ENCODE measurements at places on chromosomes 6 and 20.

GRCh38 chr6:156919814-156920369 lies 142.7 kb downstream of the ARID1B start:
- no peak for DNase-seq

GRCh38 chr20:4484379-4484997 lies 237.2 kb upstream of the PRND start:
- DNase-seq, result no peak

- DNase-seq, result no peak
Measured at GRCh38 chr6:69958978-69959377, 92.6 kb downstream of the COL19A1 start.

- DNase-seq, result no peak
Measured at GRCh38 chr20:4161401-4162251, 146.3 kb upstream of the RNF24 start.

- DNase-seq, result no peak
Measured at GRCh38 chr6:15739867-15740266, 77.0 kb upstream of the DTNBP1 start.

GRCh38 chr6:65075705-65076230 lies 631.3 kb downstream of the EYS start:
- DNase-seq, result no peak

DNA sequence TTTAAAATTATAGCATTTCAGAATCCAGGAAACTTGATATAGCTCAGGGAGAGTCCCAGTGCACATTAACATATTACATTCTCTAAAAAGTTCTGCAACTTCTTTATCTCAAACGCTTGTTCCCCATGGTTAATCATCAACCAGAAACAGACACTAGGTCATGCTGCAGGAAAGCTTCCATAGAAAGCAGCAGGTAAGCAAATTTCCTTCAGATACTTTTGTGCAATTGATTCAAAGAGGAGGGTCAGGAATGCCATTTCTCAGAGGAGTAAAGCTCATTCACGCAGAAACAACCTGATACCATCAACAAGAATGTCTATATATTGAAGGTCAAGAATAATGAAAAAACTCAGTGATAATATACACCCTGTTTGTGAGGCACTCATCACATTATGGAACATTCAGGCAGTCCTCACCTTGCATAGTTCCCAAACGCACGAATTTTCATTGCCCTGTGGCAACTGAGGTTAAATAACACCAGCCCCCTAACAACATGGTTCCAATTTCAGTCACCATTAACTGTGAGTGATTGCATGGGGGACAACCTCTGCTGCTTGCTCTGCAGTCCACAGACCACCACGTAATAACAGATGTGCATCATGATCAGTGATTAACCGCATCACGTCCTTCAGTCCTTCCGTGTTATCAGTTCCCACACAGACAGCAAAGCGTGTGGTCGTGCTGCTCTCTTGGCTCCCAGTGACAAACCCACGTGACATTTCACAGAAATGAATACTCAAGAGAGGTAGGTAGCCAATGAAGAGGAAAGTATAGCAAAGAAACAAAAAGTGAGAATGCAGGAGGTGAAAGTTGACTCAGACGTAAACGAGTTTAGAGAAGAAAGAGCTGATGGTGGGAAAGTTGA lies 95.7 kb downstream of the LY86 start:
- peak; percentile 24 for DNase-seq

GRCh38 chr6:43915986-43916923 lies 146.2 kb downstream of the VEGFA start:
- no peak for DNase-seq

DNA sequence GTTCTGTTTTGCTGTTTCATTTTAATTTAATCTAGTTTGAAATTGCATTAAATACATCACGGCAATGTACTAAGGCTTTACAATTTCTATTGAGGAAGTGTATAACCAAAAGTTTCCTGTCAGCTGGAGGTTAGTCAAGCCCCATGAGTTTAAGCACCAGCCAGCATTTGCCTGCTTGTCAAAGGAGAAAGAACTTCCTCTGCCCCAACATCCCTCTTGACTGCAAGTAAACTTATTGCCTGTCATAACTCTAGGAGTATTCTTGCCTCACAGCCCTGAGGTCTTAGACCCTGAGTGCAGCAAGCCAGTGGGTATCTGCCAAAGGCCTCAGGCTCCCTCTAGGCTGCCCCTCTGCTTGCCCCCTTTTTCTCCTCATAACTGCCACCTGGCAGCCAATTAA lies 106.7 kb upstream of the INSM1 start:
- no peak for DNase-seq

DNA sequence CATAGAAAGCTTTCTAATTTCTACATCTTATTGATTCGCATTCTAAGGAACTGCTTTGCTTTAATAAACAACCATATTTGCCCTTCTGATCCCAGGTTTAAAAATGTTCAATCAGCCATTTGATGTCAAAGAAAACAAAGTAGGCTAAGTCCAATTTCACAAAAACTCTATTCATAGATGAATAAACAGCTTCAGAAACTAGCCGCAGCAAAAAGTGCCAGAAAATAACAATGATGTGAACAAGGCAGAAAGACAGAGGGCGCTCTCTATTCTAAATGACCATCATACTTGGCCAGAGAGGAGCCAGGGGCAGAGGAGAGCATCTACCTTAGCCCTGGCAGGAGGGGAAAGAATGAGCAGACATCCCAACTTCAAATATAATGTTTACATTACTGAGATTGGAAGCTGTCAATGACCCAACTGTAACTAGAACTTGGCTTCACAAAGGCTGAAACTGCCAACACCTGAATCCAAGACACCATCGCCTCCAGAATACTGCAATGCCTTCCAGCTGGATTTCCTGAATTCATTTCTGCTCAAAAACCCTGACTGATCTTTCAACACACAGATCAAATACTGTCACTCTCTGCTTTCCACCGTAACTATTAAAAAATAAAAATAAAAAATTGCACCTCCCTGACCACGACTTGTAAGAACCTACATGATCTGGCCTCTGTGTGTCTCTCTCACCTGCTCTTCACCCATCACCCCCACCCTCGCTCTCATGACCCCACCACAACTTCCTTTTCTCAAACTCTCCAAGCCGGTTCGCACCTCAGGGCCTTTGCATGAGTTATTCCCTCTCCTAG lies 9.5 kb downstream of the CNKSR3 start:
- DNase-seq, result no peak

DNA sequence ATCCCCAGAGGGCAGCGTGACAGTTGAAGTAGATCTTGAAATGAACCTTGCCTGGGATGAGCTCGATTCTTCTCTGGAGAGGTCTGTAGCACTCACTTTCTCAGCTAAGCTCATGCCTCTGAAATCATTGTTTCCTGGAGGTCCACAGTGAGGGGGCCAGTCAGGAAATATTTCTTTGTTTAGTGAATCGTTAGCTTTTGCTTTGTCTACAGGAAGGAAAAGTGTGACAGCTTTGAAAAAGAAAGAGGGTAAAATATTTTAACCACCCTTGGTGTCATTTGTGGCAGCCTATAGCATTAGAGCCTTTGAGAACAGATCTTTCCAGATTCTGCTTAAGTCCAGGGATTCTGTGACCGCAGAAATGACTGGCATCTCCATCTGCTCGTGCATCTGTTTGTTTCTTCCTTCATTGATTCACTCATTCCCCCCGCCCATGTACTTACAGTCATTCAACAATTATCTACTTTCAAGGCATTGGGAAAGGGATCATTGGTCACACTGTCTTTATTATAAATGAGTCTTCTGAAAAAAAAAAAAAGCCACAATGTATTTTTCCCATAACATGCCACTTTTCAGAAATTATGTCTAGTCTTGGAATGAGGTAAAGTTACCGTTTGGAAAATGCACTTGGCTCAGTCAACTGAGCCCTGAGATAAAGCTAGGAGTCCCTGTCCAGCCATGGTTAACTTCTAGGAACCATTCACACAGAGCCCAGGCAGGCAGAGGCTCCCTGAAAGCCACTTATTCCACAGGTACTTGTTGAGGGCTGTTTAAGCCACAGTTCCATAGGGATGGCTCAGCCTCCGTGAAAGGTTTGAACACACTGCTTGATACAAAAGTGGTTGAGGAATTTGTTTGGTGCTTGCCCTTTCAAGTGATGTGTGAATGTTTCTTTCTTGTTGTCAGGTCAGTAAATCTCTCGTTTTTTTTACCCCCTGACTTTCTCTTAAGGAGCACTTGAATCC lies 86.0 kb downstream of the TIAM2 start:
- DNase-seq, result no peak

GRCh38 chr20:57387945-57388371 lies 3.2 kb upstream of the RBM38 start:
- no peak for DNase-seq

DNA sequence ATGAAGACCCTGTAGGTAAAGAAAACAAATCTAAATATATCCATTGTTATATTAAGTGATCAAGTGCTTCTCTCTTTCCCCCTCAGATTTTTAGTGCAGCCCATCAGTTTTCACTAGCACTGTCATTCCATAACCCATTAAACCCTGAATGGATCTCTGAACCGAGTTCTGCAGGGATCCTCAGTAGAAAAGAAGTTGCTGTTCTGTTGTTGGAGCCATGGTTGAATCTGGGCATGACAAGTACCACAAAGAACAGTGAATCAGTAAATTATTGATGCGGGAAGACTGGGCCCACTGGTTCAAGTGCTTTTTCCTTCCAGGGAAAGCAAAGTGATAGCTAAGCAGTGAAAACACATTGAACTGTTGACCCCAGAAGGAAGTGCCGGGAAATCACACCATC lies 60.4 kb downstream of the LAMP5 start:
- DNase-seq, result no peak

- no peak for DNase-seq
Measured at GRCh38 chr6:99512033-99512432, 3.2 kb downstream of the USP45 start.

All from stimulated activated CD4-positive, alpha-beta T cell treated with anti-CD3 and anti-CD28 coated beads, Interleukin-12 subunit alpha, Interleukin-12 subunit beta, amount 100 ng/mL, for 48 hours (primary cell).